ENCODE measurements at places on chromosomes 2 and 18.

- no peak for DNase-seq
These were observed 47.0 kb downstream of the RAB31 start for GRCh38 chr18:9755110-9755509.

DNA sequence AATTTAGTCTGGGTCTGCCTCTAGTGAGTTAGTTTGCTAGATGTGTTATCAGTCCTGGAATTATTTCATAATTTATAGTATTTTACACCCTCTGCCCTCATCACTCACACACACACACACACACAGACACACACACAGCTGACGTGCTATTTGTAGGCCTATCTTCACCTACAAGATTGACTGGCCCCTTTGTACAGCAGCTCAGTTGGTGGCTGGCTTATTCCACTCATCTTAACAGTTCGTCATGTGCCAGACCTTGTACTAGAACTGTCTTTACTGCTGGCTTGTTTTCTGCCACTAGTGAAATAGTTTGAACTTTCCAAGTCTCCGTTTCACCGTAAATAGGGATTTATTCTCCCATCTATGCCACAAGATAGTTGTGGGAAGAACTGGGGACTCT lies 21.3 kb downstream of the CENPO start:
- no peak for DNase-seq

- no peak for DNase-seq
These were observed 1.2 kb upstream of the EMX1 start for GRCh38 chr2:72915907-72916742.

DNA sequence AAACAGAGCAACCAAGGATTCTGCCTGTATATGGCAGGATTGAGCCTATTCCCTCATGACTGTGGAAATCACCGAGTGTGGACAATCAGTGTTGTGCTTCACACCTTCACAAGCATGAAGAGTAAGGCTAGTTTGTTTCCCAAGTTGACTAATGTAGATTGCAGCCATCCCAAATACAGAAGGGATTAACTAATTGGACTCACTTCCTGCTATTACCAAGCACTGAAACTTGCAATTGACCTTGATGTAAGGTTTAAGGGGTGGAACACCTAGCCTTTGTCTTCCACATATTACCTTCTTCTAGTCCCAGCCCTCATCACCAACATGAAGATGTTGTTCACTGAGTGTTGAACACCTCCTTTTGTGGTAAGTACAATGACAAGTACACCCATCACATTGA lies 120.9 kb upstream of the RND3 start:
- no peak for DNase-seq

- DNase-seq: no peak
These were observed 187.3 kb downstream of the PID1 start for GRCh38 chr2:229083606-229084340.

DNA sequence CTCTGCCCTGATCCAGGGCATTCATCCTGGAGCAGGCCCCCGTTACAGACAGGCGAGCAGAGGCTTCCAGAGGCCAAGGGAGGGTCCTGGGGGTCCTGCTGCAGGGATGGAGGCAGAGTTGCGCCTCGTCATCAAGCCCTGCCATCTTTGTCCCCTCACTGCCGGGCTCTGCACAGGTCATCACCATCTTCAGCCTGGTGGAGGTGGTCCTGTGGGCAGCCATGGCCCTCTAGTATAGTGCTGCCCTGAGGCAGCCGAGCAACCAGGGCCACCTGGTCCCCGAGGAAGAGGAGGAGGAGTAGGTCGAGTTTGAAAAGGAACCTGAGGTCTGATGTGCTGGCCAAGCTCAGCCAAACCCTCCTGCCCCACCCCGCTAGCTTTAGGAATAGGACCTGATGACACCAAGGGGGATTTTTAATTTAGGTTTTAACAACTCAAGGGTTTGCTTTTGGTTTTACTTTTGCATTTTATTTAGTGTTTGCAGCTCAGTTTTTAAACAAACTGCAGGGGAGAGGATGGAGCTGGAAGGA lies 8.8 kb upstream of the ALPI start:
- DNase-seq: no peak

GRCh38 chr2:220215785-220216184 lies 588.4 kb downstream of the SLC4A3 start:
- DNase-seq: no peak

- no peak for DNase-seq
These were observed 186.8 kb downstream of the LTBP1 start for GRCh38 chr2:33133454-33133952.

GRCh38 chr2:8036366-8036765 lies 645.5 kb upstream of the ID2 start:
- DNase-seq: no peak

DNA sequence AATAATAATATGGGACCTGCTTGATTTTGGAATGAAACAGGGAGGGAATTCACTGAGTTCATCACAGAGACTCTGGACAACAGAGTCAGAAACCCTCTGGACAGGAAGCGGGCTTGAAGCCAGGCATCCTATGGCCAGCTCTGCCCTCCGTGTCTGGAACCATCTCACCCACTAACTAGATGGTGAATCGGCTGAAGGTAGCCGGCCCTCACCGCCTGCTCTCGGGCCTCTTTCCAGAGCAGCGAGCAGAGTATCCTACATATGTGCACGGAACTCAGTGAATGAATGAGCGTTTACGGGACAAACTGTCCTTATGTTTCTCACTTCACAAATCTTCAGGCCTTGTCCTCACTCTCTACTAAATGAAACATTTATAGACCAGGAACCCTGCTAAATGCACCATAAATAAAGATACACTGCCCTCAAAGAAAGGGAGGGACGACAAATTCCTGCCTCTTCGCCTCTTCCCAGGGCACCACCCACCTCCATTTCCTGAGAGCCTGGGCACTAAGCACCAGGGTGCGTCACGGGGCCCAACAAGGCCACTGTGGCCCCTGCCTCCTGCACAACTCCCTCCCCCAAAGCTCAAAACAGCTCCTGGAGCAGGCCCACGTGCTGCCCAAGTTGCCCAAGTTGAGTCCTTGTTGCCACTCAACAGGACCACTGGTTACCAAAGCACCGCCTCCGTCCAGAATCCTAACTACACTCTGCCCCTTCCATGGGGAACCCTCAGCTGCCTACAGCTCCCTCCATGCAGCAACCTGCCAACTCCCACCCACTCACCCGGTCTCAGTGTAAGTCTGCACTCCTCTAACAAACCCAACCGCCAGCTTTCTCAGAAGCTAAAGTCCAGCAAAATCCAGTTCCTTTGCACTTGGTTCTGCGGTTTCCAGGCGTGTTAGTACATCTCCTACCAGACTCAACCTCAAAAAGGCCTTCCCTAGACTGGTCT lies 1.7 kb downstream of the TBC1D8 start:
- no peak for DNase-seq

- DNase-seq: no peak
These were observed 31.2 kb upstream of the ITGAV start for GRCh38 chr2:186558512-186559276.

DNA sequence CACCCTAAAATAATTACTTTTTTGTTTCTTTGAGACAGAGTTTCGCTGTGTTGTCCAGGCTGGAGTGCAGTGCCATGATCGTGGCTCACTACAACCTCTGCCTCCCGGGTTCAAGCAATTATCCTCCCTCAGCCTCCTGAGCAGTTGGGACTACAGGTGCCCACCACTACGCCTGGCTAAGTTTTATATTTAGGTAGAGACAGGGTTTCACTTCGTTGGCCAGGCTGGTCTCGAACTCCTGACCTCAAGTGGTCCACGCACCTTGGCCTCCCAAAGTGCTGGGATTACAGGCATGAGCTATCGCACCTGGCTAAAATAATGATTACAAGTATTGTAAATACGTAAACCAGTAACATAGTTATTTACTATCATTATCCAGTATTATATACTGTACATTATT lies 257.4 kb upstream of the SP5 start:
- no peak for DNase-seq

DNA sequence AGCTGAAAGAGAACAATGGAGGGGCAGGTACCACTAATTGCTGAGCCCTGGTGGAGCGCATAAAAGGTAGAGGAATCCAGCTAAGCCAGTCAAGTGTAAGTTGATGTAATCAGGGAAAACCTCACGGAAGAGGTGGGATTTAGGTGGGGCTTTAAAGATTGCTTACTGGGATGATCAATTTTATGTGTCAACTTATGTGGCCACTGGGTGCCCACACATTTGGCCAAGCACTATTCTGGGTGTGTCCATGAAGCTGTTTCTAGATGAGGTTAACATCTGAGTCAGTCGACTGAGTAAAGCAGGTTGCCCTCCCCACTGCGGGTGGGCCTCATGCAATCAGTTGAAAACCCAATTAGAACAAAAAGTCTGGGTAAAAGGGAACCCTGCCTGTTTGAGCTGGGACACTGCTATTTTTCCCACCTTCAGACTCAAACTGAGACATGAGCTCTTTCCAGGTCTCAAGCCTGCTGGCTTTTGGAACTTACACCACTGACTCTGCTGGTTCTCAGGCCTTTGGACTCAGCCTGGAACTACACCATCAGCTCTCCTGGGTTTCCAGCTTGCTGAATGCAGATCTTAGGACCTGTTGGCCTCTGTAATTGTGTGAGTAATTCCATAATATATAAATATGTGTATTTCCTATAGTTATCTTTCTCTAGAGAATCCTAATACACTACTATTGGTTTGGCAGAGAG lies 67.3 kb downstream of the MYO5B start:
- no peak for DNase-seq

GRCh38 chr18:13290856-13291271 lies 72.3 kb downstream of the LDLRAD4 start:
- DNase-seq: no peak

DNA sequence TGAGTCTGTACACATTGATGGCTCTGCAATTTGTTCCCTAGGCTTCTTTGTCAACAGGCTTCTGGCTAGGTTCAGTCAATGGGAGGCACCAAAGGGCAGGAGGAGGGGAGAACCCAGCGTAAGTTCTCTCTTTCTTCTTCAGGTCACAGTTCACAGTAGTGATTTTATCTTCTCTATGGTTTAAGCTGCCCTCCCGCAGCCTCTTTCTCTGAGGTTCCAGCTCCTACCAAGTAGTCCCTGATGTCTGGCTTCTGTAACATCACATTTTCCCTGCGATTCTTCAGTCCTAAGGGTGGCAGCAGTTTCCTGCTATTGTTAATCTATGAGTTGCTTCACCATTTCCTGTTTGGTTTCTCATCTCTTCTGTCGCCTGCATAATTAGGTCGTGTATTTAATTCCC lies 107.4 kb downstream of the CPO start:
- peak; percentile 32 for DNase-seq

DNA sequence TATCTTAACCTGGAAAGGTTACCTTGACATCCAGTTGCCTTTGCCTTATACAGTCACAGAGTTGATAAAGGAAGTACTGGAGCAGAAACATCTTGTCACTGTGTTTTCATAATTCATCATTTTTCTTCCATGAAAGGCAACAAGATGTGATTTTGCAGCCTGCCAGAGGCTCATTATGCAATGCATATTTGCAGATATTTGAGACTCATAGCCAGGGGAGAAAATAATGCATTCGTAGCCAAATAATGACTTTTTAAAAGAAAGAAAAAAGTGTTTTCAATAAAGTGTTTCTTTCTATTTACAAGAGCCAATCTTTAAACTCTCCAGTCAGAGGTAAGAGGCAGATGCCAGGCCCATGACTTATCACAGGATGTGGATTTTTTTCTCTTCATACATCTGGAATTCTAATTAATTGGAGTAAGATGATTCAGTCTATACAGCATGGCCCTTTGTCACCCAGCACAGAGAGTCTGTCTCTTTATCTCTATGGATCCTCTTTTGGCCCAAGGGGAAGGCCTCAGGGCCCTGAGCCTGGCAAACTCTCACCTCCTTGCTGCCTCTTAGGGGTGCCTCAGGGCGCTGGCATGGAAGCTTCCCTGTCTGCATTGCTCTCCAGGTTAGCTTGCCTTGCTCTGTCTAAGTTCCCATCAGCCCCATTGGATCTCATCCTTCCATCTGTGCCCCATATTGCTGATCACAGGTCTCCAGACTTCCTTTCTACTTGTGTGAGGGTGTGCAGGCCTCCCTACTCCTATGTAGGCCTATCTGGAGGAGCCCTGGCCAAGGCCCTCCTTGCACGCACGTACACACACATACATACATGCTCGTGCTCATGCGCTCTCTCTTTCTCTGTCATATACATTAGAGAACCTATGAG lies 247.7 kb downstream of the TPGS2 start:
- peak; percentile 83 for DNase-seq

- no peak for DNase-seq
These were observed 21.1 kb downstream of the SERPINE2 start for GRCh38 chr2:224017957-224018356.

DNA sequence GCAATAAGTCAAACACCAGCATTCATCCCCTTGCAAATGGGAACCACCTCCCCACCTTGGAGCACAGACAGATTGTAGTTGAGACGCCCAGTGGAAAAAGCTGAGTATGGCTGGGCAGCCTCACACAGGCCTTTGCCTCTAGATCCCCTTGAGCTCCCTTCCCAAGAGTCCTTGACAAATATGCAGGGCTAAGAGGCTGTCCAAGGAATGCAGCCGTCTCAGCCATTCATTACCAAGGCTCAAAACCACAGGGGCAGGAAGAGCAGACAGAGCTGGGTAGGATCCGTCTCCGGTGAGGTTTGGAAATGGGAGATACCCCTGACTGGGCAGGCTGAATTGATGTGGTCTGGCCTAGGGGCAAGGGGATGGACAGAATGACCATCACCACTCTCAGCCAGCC lies 557.1 kb downstream of the TNS1 start:
- DNase-seq: no peak

DNA sequence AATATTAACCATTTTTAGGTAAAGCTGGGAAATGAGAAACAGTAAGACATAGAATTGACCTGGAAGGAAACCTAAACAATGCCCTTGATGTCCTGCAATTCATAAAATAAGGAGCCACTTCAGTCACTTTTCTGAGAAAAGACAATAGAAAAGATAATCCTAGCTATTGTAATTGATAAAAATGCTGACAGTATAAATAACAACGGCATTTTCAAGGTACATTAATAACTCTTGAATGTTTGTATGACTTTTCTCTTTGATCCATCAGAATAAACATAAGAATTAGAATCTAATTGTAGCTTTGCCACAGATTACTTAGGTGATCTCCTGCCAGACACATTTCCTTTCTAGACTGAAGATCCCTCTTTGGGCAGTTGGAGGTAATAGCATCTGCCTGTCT lies 719.5 kb downstream of the SLC4A3 start:
- DNase-seq: no peak

- no peak for DNase-seq
These were observed 70.6 kb upstream of the FOSL2 start for GRCh38 chr2:28322051-28322450.

DNA sequence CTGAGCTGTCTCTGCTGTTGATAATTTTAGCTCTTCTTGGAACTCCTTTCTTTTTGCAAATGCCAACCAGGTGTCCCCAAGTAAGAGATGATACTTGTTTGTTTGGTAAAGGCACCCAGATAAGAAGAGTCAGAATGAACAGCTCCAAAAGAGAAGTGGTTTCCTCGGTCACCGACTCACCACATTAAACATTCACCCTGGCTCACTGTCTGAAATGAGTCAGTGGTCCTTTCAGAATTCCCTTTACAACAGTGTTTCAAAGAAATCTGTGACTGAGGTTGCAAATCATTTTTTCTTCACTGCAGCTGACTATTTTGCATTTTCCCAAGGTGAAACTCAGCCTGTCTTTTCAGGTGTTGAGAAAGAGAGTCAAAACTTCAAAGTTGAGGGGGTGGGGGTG lies 16.2 kb upstream of the CXCR4 start:
- DNase-seq: no peak

- DNase-seq: no peak
These were observed 112.3 kb downstream of the LNPK start for GRCh38 chr2:175889701-175890302.

GRCh38 chr2:10659898-10660568 lies 29.7 kb downstream of the NOL10 start:
- peak; percentile 88 for DNase-seq

GRCh38 chr2:225207043-225207442 lies 164.8 kb upstream of the DOCK10 start:
- no peak for DNase-seq
